Kidney (tissue), 22 donors: ENCODE measurements at places on chromosomes 16 and 17. TPM values are rescaled to one million over a fixed set of nuclear protein-coding genes. Genes with fewer than 3 reads are reported as not detected.

RAB11FIP4 gene
- 32.5 TPM for total RNA-seq

DNA sequence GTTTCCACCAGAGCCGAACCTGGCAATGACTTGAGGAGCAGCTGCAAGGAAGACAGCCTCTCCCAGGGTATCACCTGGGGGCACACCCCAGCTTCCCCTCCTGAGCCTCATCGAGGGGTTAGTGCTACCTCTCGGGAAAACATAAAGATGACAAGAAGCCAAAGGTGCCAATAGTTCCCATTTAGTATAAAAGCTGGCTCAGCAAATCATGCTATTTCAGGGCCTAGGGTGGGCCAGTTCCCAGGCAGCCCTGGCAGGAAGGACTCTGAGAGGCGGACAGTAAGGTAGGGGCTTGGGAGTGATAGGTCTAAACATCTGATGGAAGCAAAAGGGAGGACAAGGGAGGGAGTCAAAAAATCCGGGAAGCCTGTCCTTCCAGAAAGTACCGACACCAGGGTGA, 46.2 kb downstream of the SOST start:
- peaks cover 8% of the 10 kb centered on the region for H3K4me1 ChIP-seq
- H3K27ac ChIP-seq: peak overlapping the region; percentile 23
- no peak for DNase-seq
- no peaks in the 10 kb centered on the region for H3K27me3 ChIP-seq
- no peaks in the 10 kb centered on the region for H3K36me3 ChIP-seq
- H3K4me3 ChIP-seq: no peak overlapping the region

CDH3 gene
- total RNA-seq: 61.3 TPM

MT3 gene
- not detected for total RNA-seq

- no peaks in the 10 kb centered on the region for H3K36me3 ChIP-seq
- no peaks in the 10 kb centered on the region for H3K4me1 ChIP-seq
- no peaks in the 10 kb centered on the region for H3K27me3 ChIP-seq
- no peak overlapping the region for H3K4me3 ChIP-seq
- DNase-seq: no peak
These were observed 32.5 kb downstream of the ADCY7 start for GRCh38 chr16:50298591-50299507.
